ENCODE measurements at places on chromosomes 2 and 18.

DNA sequence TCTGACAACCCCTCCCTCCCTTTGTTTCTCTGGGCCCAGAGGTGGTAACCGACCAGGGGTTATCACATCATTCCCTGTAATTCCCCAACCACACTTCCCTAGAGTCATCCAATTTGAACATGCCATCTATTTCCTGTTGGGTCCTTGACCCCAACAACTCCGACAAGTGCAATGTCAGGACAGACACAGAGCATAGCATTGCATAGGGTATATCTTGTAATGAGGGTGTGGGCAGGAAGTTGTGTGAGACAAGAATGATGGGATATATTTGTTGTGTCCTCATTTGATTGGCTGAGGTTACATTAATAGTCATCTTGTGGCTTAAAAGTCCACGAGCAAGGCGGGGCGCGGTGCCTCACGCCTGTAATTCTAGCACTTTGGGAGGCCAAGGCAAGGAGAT is 33.4 kb upstream of the CNOT11 start:
- DNase-seq = no peak

DNA sequence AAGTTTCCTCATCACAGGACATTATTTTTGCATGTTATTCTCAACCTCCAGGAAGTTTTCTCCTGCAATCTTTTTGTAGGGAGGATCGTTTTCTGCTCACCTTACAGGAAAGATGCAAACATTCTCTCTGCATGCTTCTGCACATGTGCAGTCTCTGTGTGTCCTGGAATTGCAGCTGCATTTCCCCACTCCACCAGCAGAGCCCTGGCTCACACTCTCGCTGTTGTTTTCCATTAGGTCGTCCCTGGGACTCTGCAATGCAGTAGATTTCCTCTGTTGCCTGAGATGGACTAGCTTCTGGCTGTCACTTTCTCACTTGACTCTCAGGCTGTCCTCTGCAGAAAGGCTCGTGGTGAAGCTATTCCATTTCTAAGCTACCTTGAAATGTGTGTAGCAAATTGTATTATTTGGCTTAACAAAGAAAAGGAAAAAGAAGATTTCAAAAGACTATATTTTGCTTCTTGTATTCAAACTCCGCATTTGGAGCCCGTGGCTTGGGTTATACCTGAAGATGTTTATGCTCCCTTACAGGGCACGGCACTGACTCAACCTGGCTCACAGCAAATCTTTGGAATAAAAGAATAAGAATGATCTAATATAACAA is 346.7 kb downstream of the RAD51AP2 start:
- DNase-seq = no peak

DNA sequence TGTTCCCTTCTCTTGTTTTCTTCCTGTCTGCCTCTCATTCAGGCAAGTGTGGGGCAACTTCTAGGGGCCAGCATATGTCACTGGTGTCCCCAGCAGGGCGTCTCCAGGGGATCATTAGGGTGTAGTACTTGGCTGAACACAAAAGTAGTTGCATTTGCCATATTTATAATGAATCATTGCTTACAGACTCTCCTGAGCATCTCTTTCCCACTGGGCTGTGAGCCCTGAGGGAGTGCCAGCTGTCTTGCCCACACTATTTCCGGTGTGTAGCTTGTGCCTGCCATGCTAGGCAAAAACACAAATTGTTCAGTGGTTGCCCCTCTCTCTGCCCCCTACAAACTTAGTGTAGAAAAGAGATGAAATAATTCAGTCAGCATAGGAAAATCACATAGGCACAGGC is 40.8 kb upstream of the SCLY start:
- DNase-seq = no peak

DNA sequence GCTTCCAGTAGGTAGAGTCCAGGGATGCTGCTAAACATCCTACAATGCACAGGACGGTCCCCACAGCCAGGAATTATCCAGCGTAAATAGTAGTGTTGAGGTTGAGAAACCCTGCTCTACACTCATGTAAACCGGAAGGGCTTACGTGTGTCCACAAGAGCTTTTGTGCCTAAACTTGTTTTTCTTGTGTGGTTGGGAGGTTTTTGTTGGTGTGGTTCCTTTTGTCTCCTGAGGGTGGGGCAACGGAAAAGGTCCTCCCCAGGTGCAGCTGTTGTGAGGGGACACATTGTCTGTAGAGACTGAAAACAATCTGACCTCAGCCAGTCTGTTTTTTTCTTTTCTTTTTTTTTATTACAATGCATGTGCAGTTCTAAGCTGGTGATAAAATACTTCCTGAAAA is 72.7 kb upstream of the MGAT5 start:
- no peak for DNase-seq

- DNase-seq = no peak
Observed at GRCh38 chr2:68767031-68767961, 32.7 kb downstream of the ARHGAP25 start.

DNA sequence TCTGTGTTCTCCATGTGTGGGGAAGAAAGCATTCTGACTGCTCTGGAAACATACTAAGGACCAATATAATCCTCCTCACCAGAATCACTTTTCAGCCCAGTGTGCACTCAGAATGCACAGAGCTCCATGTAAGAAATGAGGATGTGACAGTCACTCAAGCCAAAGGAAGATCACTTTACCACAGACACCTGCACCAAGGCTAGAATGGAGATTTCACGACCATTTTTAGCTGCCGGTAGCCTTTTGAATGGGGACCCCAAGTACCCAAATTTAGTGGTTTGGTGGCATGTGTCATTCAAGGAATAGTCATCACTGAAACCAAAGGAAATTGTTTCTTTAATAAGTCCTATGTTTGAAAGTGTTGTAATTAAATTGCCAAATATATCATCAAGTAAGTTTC is 613.2 kb upstream of the ACVR2A start:
- no peak for DNase-seq

GRCh38 chr2:218748741-218749441 is 33.1 kb upstream of the CYP27A1 start:
- no peak for DNase-seq

- no peak for DNase-seq
Observed at GRCh38 chr2:99205491-99205890, 24.5 kb downstream of the MRPL30 start.

GRCh38 chr18:78782951-78783563 is 196.6 kb upstream of the SALL3 start:
- DNase-seq = no peak

- DNase-seq = no peak
Observed at GRCh38 chr18:74040008-74040407, 107.6 kb downstream of the FBXO15 start.

GRCh38 chr18:27711382-27711781 is 465.5 kb downstream of the CDH2 start:
- DNase-seq = no peak

GRCh38 chr2:15369129-15369528 is 192.0 kb downstream of the NBAS start:
- no peak for DNase-seq

GRCh38 chr18:79695856-79696850 is 16.6 kb downstream of the CTDP1 start:
- no peak for DNase-seq
